ENCODE measurements at places on chromosomes 11 and 22.
A peak's percentile ranks its signal among the peaks of the same experiment; 100 is the strongest.

DNA sequence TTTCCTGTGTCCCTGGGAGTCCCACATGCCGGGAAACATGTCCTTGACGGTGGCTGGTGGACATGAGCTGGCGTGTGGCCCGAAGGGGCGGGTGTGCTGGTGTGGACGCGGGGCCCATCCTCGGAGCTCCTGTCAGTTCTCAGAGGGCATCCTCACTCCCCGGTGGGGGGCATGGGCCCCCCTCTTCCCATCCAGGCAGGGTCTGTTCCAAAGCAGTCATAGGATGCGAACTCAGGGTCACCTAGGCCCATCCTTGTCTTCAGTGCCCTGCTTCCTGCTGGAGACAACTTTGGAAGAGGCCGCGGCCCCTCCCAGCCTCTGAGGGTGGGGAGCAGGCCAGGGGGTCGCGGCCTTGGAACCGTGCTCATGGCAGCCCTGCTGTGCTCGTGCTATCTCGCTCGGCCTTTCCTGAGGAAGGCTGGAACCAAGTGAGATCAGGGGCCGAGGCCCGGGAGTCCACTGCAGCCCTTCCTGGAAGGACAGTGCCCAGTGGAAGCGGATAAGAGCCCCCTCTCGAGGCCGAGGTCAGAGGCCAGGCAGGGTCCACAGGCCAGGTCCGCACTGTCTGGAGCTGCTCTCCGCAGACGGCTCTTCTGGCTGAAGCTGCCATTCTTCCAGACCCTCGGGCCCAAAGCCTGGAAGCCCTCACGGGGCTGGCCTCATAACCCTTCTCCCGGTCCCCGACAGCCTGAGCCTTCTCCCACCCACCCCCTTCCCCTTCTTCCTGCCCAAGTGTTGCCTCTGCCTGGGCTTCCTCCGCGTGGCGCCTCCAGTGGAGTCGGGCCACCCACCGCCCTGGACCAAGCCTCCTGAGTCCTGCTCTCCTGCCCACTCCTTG lies 8.7 kb downstream of the GRK2 start:
- DNase-seq: no peak

- DNase-seq: no peak
These were observed 761.2 kb downstream of the NELL1 start for GRCh38 chr11:21430537-21430936.

DNA sequence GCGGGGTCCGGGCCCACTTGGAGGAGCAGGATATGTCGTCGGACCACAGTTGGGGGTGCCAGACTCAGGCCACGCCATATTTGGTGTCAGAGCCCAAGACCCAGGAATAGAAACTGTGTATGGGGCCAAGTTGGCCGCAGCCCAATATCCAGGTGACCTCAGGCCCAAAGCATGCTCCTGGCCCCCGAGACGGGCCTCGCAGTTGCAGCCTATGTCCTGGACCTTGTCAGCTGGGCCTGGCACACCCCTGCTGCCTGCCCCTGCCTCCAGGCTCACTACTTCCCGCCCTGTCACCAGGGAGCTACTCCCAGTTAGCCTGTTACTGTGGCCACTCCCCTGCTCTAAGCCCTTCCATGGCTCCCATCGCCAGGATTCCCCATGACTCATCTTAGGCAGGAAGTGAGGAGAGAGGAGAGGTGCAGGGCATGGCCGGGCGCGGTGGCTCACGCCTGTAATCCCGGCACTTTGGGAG lies 23.1 kb downstream of the A4GALT start:
- no peak for DNase-seq

- DNase-seq: no peak
These were observed 34.2 kb downstream of the SHISA8 start for GRCh38 chr22:41880653-41881052.

DNA sequence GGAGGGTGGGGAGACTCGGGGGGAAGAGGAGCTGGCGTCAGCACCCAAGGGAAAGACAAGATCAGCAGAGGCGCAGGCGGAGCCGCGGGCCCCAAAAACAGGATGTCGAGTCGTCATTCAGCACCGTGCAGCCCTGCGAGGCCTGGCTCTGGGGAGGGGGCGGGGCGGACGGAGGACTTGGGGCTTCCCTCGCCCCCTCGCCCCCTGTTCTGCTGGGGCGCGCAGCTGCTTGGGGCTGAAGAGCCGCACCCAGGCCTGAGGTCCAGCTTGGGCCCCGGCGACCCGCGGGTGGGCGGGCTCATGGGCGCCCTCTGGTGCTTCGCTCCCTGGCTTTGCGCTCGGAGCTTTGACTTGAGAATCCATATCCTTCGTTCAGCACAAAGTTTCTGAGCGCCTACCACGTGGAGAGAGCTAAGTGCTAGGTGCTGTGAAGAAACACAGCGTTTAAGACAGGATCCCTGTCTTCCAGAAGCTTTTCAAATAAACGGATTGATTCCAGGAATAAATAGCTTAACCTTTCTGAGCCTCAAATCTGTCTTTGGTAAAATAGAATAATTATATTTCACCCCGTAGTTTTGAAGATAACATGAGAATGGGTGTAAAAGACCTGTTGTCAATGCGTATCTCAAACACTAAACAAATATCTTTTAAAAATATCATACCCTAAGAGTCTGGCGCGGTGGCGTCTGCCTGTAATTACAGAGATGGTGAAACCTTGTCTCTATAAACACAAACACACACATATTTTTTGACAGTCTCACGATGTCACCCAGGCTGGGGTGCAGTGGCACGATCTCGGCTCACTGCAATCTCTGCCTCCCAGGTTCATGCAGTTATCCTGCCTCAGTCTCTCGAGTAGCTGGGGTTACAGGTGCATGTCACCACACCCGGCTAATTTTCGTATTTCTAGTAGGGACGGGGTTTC lies 929 bp upstream of the RHOG start:
- DNase-seq: peak; percentile 89

- peak; percentile 48 for DNase-seq
These were observed 43.6 kb upstream of the DDX6 start for GRCh38 chr11:118834427-118835028.

- DNase-seq: no peak
These were observed 542.5 kb downstream of the INSC start for GRCh38 chr11:15657264-15657663.

GRCh38 chr11:14058061-14058460 lies 95.5 kb downstream of the SPON1 start:
- no peak for DNase-seq

- no peak for DNase-seq
These were observed 122.0 kb upstream of the ZC3H12C start for GRCh38 chr11:109971184-109971523.

GRCh38 chr22:25694196-25694907 lies 47.6 kb upstream of the MYO18B start:
- DNase-seq: no peak

- no peak for DNase-seq
These were observed 488.6 kb downstream of the ETS1 start for GRCh38 chr11:128098781-128099180.

- DNase-seq: no peak
These were observed 143.3 kb downstream of the FBXO7 start for GRCh38 chr22:32617903-32618302.

- DNase-seq: no peak
These were observed 103.5 kb downstream of the WNT11 start for GRCh38 chr11:76102802-76103201.

- DNase-seq: no peak
These were observed 21.9 kb upstream of the PARVG start for GRCh38 chr22:44158816-44159215.

DNA sequence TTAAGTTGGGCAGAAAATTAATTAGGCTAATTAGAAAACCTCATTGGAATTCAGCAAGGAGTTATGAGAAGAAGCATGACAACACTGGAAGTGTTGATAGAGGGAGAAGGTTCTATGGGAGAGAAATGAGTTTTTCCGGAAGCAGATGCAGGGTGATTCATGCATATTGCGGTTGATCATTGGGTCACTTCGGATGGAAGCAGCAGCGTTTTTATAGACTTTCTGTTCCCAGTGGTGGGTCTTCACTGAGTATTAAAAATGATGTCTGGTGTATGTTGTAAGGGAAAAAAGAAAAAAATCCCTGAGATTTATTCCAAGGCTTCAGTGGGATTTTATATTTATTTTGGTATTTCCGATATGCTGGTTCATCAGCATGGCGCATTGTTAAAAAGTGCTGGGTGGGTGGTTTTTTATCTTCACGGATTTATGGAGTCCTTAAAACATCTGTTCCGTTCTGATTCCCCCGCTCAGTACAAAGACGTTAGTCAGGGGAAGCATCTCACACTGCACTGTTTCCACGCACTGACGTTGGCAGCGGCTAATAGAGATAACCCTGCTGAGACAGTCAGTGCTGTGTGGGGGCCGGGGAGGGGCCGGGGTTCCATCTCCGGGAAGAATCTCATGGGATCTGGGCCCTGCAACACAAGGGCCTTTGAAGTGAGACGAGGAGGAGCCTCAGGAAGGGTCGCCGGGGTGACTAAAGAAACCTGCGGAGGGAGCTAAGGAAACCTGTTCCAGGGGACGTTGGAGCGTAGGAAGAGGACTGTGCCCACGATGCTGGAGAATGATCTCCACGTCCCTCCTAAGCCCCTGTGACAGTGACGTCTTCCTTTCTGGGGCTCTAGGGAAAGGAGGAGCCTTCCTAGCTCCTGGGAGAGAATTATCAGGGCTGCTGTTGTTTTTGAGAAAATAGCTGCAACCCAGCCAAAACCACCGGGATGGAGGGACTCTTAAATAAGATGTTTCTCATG lies 390.0 kb downstream of the NTM start:
- DNase-seq: no peak

DNA sequence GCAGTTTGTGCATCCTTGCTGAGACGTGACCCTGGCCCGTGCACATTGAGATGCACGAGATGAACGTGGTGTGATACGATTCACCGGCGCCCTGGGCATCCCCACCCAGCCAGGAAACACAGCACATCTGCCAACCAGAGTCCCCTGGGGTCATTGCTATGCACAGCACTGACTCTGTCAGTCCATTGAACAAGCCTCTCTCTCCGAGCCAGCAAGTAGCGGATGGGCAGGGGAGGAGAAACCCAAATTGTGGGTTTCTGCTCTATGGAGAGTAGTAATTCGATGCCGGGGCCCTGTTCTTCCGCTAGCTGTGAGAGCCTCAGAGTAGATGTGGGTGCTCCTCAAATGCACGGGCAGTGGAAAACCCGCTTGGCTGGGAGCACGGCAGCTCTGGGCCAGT lies 85.1 kb downstream of the ARHGAP8 start:
- DNase-seq: no peak

DNA sequence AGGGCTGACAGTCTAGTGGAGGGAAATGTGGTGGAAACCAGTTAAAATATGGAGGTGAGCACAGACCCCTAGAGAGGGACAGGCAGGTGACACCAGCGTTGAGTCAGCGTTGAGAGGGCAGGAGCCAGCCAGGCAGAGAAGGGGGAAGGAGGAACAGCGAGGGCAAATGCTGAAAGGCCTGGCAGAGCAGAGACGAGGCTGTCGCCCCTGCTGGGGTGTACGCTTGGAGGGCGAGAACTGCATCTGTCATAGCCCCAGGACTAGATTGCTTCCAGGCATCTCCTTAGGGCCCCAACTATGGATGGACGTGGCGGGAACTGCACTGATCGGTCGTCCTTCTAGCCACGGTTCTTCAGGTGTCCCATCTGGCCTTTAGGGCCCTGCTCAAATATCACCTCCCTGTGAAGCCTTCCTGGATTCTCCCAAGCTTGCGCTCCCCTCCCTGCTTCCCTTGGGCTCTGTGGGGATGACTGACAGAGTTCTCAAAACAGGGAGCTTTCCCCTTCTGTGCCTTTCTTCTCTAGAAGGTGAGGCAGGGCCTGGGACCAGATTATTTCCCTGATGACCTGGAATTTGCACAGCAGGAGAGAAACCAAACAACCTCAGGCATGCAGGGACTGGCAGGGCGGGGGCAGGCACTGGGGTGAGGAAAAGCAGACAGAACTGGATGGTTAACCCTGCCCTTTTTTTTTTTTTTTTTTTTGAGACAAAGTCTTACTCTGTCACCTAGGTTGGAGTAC lies 11.1 kb downstream of the SYNGR1 start:
- no peak for DNase-seq

DNA sequence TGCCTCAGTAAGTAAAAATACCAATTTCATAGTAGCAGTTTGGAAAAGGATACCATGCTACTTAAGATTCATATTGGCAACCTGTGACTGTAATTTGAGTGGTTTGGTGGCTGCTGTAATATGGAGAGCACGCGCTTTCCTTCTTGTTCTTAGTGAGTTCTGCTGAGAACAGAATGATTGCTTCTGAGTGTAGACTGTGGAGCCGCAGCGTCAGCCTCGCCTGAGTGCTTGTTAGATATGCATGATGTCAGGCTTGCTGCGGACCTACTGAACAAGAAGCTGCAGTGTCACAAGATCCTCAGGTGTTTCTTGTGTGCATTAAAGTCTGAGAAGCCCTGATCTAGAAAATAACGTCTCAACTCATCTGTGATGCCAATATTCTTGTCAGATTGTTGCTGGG lies 143.2 kb downstream of the ARHGAP42 start:
- DNase-seq: no peak

GRCh38 chr11:66768088-66768521 lies 39.1 kb upstream of the SPTBN2 start:
- DNase-seq: no peak

DNA sequence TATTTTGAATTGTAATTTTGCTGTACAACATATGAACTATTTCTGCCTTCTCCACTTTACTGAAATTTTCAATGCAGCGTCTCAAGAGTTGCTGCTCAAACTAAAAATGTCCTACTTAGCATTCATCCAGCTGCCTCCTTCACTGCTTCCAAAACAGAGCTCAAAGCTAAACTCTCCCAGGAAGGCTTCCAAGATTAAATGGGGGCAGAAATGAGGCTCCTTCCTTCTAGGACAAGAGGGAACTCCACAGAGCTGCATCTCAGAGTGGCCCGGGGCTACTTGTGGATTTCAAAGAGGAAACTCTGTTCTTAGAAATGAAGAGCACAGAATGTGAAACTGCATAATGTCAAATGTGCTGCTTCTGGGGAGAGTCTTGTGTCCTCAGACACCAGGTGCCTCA lies 295.9 kb upstream of the NCAM1 start:
- no peak for DNase-seq

DNA sequence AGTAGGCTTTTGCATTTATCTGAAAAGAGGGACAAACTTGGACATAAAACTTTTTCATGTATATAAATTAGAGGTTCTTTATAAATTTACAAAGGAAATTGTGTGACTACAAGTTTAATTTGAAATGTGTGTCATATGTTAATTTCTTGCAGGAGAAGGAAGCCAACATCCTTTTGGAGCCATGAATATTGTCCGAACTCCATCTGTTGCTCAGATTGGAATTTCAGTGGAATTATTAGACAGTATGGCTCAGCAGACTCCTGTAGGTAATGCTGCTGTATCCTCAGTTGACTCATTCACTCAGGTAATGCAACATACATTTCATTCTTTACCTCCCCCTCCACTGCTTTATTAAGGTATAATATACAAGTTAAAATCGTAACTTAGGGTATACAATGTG lies 35.2 kb downstream of the HIKESHI start:
- DNase-seq: no peak

DNA sequence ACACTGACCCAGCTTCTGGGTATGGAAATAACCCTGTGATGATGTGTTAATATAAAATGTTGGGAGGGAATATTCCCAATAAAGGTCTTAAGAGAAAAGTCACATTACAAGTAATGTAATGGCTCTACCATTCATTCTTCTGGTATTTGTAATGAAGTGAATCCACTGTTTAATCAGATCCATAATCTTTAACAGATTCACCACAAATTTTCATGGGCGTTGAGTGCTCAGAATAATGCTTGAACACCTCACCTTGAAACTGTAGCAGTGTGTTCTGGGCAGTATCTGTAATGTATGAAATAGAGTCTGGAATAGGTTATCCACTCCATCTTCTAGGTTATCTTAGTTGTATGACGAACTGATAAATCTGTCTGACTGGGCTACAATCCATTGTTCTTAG lies 26.6 kb upstream of the CRTAM start:
- no peak for DNase-seq

GRCh38 chr11:19524171-19524671 lies 188.4 kb upstream of the NAV2 start:
- no peak for DNase-seq

- no peak for DNase-seq
These were observed 8.9 kb downstream of the GDPD5 start for GRCh38 chr11:75516886-75517285.
